ENCODE measurements at places on chromosomes 16 and 17.

DNA sequence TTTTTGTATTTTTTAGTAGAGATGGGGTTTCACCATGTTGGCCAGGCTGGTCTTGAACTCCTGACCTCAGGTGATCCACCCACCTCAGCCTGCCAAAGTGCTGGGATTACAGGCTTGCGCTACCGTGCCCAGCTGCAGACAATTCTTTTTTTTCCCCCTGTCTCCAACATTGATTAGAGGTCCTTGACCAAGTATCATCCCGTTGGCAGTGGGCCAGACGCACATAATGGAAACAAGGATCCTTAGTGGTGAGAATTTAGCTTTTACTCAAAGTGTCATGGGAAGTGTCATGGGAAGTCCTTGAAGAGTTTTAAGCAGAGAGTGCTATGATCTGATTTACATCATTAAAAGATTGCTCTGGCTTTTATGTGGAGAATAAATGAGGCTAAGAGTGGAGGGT is 2.1 kb upstream of the FBXO47 start:
- DNase-seq, result no peak

- no peak for DNase-seq
These were observed 4.2 kb downstream of the PIMREG start for GRCh38 chr17:6448473-6448872.

GRCh38 chr16:13178318-13178717 is 276.9 kb downstream of the SHISA9 start:
- no peak for DNase-seq

DNA sequence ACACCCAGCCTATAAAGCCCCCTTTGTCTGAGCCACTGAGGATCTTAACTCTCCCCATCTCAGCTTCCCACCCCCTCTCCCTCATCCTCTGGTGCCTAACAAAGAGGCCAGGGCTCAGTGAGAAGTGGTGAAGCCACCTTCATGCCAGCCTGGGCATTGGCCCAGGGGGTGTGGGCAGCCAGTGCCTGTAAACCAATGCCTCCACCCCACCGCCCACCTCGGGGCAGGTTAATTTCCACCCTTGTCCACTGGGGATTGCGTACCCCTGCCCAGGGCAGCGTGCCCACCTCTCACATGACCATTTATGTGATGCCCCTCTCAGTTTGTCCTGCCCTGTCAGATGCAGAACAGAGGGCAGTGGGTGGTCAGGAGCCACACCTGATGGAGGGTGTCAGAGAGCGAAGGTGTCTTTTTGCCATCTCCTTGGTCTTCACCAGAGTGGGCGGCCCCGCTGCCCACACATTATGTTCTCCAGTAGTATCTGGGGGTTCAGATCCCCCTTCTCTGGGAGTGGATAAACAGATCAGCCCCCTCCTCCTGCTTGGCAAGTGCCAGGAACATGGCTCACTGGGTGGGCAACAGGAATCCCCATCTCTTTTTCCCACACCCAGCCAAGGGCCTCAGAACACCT is 10.1 kb upstream of the ARHGAP23 start:
- no peak for DNase-seq

DNA sequence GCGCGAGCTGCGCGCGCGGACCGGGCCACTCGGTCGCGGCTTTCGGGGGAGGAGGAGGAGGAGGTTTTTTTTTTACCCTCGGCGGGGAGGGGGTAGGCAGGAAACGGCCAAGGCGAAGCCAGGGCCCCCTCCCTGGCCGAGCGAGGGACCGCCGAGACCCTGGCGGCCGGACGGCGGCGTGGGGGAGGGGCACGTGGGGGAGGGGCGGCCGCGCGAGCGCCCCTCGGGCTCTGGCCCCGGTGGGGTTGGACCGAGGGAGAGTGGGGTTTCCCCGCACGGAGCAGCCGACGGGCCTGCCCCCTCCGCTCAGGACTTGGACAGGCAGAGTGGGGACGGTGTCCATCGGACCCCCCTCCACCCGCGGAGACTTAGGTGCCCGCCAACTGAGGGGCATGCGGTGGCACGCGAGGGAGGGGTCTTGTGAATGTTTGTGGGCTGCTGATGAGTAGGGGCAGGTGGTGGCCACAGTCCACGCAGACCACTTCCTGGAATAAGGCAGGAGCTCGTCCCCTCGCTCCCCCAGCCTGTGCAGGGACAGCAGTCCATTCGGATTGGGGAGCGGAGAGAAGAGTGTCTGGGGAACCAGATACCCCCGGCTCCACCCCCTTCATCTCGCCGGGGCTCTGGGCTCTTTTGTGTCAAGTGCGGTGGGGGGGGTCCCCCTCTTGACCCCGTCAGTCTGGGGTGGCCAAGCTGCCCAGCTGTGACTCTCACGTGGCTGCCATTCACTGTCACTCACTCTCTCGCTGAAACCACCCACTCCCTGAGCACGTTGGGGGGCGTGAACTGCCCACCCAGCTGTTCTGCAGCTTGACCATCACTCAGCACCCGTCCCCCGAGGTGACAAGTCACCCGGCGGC is 3.0 kb upstream of the CHD3 start:
- DNase-seq, result no peak

GRCh38 chr16:76656994-76657393 is 379.8 kb downstream of the CNTNAP4 start:
- no peak for DNase-seq
